ENCODE measurements at places on chromosomes 16 and 17.

GRCh38 chr17:63099425-63099824 lies 133.4 kb downstream of the TANC2 start:
- DNase-seq: no peak

DNA sequence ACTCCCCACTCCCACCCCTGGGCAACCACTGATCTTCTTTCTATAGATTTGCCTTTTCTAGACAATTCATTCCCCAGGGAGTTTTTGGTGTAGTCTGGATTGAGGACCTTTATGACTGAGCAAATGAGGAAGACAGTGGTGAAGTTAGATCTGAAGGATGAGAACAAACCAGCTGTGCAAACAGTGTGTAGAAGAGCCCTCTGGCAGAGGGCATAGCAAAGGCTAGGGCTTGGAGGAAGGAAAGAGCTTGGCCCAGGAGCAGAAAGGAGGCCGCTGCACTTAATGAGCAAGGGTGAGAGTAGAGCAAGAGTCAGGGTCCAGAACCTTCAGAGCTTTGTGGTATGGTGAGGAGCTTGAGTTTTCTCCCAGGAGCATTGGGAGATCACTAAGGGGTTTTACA lies 352.7 kb downstream of the CA10 start:
- DNase-seq: no peak

GRCh38 chr17:60526726-60527125 lies 684 bp upstream of the APPBP2 start:
- DNase-seq: no peak

DNA sequence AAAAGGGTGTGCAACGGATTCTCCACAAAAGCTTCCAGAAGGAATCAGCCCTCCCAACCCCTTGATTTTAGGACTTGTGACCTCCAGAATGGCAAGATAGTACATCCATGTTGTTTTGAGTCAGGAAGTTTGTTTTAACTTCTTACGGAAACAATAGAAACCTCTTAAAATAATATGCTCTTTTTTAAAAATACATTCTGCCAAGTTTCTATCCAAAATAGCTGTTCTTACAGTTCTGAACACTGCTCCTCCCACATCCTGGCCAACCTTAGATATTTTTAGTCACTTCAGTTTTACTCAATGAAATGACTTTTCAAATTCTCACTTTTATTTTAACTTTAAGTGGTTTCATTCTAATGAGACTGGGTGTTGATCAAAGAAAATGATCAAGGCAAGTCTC lies 156.4 kb downstream of the ZNF18 start:
- no peak for DNase-seq

DNA sequence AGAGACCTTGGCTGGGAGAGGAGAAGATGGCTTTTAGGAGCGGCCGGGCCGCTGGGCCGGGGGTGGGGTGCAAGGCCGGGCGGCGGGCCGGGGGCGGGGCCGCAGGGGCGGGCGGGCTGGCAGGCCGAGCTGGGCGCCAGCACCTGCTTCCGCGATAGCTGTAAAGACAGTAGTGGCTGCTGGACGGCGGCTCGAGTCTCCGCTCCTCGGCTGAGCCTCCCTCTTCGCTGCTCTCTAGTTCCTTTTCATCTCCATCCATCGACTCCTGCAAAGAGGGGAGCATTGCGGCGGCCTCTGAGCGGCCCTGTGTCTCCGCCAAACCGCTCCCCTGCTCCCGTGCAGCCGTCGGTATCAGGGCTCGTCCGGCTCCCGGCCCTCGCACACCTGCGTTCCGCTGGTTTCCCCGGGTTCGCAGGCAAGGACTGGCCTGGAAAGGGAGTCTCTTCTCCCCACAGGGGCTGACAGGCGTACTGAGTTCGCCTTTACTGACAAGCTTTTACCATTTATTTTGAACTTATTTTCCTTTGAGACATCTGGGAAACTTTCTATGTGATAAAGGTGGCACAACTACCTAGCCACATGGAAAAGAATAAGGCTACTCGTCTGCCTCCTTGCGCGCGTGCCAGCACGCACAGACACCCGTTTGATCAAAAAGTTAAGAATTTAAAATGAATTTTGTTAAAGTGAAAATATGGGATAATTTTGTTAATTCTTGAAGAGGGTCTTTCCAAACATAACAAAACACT lies at the start of gene C17orf75:
Gene C17orf75, minus strand, starts transcription at position 317 of the 746 bp plus-strand sequence. Its CDS starts 34 bp downstream, at position 283.
- peak; percentile 84 for DNase-seq

- DNase-seq: no peak
These were observed 445 bp downstream of the CIAO2B start for GRCh38 chr16:66933776-66934137.

DNA sequence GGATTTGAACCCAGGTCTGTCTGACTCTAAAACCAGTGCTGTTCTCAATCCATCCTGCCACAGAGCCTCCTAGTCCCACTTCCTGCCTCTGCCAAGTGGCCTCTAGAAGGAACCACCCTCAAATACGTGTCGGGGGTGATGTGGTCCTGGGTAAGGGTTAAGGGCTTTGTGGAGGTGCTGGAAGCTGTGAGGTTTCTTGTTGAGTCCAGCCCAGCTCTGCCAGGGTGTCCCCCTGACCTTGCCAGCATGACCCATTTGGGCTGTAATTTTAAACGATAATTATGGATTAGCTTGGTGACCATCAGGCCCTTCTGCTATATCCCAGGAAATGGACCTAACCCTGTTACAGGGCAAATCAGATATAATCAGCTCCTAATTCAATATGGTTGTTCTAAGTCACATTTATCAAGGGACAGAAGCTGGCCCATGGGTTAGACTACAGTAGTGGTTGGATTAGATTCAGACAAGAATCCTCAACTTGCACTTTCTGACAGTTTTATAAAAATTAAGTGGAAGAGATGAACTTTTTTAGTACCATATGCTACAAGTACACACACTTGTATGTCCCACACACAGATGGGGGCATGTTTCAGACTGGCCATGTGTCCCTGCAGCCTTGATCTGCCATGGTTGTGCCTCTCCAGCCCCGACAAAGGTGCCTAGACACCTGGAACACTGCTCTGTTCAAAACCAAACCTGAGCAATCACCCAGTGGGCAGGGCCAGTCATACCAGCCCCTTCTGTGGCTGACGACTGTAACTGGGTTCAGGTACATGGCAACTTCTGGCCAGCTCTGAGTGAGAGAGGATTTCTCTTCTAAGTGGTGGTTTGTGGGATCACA lies 48.0 kb downstream of the SMPD3 start:
- no peak for DNase-seq

- DNase-seq: peak; percentile 44
These were observed 1.5 kb upstream of the SPAG7 start for GRCh38 chr17:4969047-4969550.

DNA sequence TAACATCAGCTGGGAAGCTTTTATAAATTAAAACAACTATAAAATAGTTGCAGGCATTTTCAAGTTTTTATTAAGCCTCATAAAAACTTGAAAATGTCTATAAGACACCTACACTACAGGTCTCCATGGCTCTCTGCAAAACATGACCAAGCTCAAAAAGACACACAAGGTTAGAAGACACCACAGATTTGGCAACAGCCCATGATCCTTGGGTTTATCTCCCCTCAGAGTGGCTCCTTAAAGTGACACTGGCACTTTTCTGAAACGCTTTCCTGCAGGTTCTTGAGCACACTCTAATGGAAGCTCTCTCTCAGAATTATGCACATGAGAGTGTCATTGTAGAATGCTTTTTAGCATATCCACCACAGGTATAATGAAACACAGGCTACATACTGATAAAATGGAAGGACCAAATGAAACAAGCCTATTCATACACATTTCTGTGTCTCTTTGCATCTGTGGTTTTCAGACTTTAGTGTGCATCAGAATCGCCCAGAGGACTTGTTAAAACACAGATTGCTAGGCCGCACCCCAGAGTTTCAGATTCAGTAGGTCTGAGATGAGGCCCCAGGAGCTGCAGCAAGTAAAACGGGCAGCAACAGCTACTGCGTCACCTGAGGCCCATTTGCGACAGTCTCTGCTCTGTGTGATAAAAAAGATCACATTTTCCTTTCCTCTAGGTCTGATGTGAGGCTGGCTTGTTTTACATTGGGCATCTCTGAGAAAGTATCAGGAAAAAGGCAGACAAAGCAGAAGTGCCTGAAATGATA lies 75.0 kb upstream of the WSB1 start:
- DNase-seq: no peak

DNA sequence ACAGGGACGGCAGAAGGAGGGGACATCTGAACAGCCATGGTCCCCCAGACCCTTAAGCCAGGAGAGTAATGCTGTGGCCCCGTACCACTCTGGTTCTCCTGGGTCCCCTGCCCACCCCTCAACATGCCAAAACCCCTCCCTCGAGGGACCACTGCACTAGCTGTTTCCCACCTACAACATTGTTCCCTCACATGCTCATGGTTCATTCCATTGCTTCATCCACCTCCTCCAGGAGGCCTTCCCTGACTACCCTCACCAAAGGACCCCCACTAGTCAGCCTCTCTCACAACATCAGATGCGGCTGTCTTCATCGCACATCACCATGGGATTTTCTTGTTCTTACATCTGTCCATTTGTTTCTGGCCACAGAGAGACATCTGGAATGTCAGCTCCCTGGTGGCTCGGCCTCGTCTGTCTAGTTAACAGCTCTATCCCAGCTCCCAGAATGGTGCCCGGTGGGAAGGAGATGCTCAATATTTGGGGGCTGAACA lies 1.7 kb downstream of the DOK4 start:
- DNase-seq: no peak

DNA sequence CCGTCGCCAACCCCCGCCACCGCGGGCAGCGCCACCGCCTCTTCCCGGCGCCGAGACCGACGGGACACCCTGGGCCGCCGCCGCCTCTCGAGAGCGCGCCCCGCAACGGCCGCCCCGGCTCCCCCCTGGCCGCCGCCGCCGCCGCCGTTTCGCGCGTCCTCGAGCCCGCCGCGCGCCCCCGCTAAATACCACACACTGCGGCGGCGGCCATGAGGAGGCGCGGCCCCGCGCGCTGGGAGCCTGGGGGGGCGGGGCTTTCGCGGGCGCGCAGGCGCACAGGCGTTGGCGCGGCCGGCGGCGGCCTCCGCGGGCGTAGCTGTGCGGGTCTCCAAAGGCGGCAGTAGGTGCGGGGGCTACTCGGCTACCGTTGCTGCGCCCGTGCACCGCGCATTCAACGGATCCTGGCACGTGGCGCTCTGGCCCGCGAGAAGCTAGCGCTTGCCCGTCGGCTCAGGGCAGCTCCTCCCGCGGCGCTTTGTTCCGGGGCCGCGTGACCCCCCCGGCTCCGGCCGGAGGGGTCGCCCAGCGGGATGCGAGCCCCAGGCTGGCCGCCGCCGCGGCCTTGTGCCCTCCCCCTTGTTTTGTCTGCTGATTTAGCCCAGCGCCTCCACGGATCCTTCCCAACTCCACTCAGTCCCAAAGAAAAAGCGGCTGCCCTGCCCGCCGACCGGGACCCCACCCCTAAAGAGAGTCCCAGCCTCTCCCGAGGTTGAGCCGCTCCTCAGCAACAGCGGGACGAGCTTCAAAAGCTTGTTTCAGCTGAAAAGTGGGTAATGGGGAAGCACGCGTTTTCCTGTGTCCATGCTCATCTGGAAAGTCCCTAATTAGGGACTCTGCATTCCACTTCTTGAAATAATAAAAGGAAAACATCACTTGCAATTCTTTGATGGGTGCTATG lies at the start of gene SIAH1:
Gene SIAH1, minus strand, starts transcription at position 161 of the 898 bp plus-strand sequence. CDS start 22,985 bp downstream, outside the sequence.
- DNase-seq: peak; percentile 97

- no peak for DNase-seq
These were observed 104.6 kb downstream of the GNAO1 start for GRCh38 chr16:56295739-56296527.

DNA sequence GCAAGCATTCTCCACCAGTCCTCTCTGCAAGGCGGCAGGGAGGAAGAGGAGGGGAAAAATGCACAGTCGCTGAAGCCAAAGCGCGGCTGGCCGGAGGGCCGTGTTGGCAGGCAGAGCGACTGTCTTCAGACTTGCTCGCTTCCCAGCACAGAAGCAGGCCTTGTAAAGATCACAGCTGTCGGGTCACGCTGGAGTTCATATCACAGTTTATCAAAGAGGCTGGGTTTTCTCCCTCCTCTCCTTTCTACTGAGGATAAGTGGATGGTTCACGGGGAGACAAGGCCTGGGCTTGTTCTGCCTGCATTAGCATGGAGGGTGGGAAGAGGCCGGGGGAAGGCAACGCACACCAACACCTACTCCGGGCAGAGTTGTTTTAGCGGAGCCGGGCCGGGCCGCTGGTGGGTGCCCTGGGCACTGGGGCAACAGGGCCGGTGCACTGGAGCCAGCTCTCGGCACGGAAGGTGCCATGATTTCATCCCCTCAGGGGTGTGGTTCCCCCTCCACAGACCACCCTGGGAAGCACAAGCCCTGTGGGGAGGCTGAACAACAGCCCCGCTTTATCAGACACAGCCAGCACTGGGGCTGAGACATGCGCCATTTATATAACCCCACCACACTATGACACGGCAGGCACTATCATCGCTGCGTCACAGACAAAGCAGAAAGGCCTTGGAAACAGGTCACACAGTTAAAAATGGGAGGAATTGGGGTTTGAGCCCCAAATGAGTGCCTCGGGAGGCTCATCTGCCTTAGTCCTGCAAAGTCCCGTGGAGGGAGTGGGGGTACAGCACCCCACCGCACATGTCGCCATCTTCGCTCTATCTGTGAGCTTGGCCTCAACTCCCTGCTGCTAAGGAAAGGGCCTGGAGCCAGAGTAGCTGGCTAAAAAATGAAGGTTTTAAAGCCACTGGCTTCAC lies 40.3 kb upstream of the MTSS2 start:
- DNase-seq: no peak

DNA sequence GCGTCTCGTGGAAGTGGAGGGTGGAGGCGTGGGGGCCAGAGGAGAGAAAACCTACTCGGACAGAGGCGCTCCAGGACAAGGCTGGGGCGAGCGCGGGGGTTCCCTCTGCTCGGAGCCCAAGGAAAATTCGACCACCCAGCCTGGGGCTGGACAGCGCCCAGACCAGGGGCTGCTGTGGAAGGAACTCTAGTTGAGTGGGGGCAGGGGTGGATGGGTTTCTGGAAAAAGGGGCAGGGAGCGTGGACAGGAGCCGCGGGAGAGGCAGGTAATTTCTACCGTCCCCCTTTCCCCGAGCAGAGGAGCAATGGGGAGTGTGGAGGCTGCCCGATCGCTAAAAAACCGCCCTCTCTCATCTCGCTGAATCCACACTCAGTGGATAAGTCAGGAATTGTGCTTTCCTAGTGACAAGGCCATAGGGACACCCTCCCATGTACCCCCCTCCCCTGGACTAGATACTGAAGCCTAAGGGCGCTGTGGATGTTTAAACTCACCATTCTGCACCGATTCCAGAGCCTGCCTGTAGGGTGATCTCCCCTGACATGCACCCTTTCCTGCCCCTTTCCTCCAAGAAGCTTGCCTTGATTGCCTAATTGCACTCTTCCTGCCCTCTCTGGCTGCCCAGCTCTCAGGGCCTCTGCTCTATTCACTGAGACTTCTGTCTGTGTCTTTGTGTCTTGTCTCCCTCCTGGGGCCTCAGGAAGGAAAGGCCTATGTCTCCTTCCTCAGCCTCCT lies 90.7 kb upstream of the TMEM97 start:
- DNase-seq: no peak

GRCh38 chr16:24999856-25000461 lies 15.2 kb downstream of the ARHGAP17 start:
- no peak for DNase-seq

GRCh38 chr16:2026461-2027023 lies at the start of gene NHERF2:
NHERF2 (plus strand) TSS chr16:2026902; CDS start chr16:2027006, 104 bp downstream.
- peak; percentile 66 for DNase-seq
